ENCODE measurements at places on chromosomes 11 and 22. TPM values are rescaled to one million over a fixed set of nuclear protein-coding genes. Genes with fewer than 3 reads are reported as not detected.

GRCh38 chr11:130892861-130893260 is 23.4 kb downstream of the SNX19 start:
- DNase-seq = no peak

Gene LGR4
- 3.0 TPM for total RNA-seq

DNA sequence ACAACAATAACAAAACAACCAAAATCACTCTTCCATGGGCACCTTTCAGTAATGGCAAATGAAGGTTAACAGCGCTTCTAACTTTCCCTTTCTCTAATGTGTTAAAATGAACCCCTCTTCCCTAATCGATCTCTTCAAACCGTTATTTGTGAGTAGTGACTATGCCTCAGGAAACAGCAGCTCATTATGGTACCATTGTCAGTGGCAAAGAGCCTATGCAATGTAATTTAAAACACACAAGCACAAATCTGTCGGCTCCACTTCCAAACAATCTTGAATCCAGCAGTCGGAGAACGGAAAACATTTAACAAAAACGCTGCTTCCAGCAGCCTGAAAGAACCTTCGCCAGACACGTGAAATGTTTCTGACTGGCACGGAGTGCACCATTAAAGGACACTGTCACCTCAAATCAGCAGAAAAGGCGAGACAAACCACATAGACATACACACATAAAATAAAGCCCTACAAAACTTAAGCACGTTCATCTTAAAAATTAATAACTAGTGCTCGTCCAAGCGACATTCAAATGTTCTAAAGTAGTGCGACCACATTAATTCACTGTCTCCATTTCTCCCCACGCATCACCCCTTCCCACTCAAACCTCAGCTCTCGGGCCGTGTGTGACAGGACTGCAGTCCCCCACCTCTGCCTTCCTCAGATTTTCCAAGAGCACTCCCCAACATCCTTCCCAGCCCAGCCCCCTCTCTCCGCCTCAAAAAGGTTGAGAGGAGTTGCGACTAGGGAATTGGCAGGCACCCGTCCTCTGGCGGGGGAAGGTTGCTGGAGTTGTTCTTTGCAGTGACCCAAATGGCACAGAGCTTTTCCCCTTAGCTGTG is 748 bp downstream of the RAB30 start:
- no peak for DNase-seq

DNA sequence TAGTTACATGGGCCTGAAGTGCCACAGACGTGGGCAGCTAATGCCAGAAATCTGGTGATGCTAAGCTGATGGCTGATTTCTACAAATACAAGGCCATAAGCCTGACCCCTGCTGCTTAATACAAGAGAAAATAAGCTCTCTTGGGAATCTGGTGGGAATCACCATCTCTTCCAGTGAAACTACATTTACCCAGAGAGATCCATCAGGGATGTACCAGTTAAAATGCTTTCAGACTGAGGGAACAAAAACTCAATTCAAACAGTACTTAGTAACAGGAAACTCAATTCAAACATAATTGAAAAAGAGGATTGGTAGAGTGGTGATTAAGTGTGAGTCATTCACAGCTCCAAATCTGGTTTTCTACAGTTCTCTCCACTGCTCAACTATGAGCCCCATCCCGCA is 1.7 kb upstream of the CAVIN3 start:
- no peak for DNase-seq

GRCh38 chr11:515131-515530 is 8.1 kb upstream of the RNH1 start:
- DNase-seq = no peak

Gene IGSF9B
- total RNA-seq = 0.83 TPM

- peak; percentile 62 for DNase-seq
Measured at GRCh38 chr11:64553554-64554201, 37.3 kb upstream of the SLC22A12 start.

- no peak for DNase-seq
Measured at GRCh38 chr11:77127920-77128691, at the start of gene MYO7A. MYO7A (plus strand) TSS chr11:77128246; CDS start chr11:77130635, 2,389 bp downstream.

DNA sequence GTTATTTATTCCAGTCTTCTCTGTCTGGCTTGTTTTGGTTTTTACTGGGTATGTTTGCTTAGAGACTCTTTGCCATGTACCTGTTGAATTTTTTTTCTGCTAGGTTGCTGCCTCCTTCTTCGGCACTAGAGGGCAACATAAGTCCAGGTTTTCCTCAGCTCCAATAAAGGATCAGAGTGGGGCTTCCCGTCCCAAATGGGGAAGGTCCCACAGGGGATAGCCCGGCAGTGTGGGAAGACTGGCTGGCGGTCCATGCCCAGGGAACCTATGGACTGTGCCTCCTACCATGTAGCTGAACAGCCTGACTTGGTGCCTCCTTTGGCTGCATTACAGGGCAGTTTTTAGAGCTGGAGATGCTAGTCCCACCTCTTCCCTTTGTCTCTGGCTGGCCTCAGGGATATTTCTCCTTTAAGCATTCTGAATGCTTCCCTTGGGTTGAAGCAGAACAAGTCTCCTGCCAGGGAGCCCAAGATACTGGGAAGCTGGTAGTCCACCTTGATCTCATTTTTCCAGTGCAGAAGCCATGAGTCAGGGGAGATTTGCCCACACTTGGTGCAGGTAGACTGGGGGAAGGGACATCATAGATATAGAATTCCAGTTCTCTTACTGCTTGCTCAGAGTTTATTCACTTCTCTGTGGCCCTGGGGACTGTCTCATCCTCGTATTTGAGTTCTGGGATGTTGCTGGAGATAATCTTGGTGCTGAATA is 60.2 kb downstream of the BRD1 start:
- peak; percentile 15 for DNase-seq

Gene GGT5
- total RNA-seq = not detected

GRCh38 chr11:65132988-65133700 is 1.2 kb downstream of the SYVN1 start:
- DNase-seq = peak; percentile 67

Gene DEFB131B
- not detected for total RNA-seq

DNA sequence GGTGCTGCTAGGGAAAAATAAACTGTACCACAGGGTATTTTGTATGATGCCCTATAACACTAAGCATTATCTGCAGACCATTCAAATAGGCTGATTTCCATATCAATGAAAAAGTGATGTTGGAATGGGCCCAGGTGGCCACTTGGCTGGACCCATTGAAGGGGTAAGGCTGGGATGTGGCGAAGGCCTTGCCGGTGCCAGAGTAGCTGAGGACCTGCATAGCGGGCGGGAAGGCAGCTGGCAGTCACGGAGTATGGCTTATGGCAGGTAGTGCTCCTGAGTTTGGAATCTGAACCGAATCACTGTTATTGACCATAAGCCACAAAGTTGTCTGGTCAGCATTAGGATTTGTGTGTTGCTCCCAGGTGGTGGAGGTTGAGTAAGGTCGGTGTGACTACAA is 131.0 kb downstream of the MICAL2 start:
- DNase-seq = no peak

Gene XKR3
- 0.13 TPM for total RNA-seq

Gene ZP1
- not detected for total RNA-seq

DNA sequence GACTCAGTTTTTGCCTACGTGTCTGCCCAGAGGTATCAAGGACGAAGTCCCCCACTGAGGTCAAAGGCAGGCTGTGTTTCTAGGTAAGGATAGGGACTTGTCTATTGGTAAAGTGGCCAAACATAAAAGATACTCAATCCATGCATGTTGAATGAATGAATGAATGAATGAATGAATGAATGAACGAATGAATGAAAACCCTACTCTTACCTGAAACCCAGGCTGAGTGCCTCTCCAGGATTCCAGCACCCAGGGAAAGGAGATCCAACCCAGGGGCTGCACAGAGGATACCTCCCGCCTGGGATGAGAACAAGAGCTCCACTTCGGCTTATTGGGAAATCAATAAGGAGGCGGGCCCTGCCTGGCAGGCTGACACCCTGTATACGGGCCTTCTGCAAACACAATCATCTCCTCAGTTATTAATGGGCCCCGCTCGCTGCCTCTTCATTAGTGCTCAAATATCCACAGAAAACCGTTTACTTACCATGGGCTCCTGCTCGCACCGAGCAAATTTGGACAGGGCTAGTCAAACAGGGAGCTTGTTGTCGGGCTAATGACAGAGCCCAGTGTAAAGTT is 177.4 kb downstream of the BUD13 start:
- no peak for DNase-seq

Gene LARGE1
- total RNA-seq = 22.2 TPM
